Calu3 (cell line): ENCODE measurements at places on chromosomes 16 and 17. TPM values are rescaled to one million over a fixed set of nuclear protein-coding genes. Genes with fewer than 3 reads are reported as not detected.

GRCh38 chr16:46583036-46583435, 38.1 kb downstream of the SHCBP1 start:
- DNase-seq = no peak

- no peak for DNase-seq
These were observed 2.5 kb upstream of the IGSF6 start for GRCh38 chr16:21654881-21655280.

DNA sequence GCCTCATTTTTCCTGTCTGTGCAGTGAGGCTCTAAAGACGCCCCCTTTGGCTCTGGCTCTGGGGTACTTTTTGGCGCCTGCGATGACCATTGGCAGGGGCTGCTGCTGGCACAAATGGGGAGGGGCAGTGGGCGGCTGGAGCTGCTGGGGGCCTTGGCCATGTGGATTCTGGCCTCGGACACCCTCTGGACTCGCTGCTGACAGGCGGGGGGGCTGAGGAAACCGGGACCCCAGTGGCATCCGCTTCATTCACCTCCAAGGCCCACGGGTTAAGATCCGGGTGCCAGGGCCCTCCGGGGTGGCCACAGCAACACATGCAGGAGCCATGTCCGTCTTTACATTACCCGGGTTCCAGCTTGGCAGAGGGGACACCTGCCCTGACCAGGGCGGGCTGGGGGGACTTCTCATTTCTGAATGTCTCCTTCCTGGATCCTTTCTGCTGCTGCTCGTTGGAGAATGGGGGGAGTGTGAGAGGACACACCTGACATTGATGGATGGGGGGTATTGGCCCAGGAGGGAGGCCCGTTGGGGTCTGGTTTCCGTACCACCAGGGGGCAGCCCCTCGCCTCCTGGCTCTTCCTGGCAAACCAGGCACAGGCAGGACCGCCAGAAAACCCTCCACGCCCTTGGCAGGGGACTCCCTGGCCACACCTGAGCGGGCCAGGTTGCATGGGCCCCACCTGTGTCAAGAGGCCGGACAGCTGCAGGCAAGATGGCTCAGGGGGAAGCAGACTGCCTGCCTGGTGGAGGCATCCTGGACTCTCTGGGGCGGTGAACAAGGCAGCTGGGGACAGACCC, 21.8 kb downstream of the GSE1 start:
- peak; percentile 21 for DNase-seq

The HBA2 gene
- total RNA-seq = not detected in 2 replicates

DNA sequence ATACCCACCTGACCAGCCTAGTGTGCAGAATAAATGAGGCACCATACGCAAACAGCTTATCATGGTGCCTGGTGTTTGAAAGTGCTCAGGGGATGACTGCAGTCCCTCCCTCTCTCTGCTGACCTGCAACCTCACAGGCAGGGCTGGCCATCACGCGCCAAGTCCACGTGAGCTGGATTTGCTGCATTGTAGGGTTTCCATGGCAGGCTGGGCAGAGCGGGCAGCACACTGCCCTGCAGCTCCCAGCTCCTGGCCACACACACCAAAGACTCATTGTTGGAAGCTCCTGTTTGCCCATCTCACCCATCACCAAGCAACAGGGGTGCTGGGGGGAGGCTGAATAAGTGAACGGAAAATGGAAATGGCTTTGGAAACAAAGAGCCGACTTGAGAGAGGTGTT, 81.8 kb downstream of the IRX3 start:
- no peak for DNase-seq

The TUBD1 gene
- 5.0 and 12.6 TPM in 2 replicates for total RNA-seq

The PPL gene
- 75.0 and 104 TPM in 2 replicates for total RNA-seq

DNA sequence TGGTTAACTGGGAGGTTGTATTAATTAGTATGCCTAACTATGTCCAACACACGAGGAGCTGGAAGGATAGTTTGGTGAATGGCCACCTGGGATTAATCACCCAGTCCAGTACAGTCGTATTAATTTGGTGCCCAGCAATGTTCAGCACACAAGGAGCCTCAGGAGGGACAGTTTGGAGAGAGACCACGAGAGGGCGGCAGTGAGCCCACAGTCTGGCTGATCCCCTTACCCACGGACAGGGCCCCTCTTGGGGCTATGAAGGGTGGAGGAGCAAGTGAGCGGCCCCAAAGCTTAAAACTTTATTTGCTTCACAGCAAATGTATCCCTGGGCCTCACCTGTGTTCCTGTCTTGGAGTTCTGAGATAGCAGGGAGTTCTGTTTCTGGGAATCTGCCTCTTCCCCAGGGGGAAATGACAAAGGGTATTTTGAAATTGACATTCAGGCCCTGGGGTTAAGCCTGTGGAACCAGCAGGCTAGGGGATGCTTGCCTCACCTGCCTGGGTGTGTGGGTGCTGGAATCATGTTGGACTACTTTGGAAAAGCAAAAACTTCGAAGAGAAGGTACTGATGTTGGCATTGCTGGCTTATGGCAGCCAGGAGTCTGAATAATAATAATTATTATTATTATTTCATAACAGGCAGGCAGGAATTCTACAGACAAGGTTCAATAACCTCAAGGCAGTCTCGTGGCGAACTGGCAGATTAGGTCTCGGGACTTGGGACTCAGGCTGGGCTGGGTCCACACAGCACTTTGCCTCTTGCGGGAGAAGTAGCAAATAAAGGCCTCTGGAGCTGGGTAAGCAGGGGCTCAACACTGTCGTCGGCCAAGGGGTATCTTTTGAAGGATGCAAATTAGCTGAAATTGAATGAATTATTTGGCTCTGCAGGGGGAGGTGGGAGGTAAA, 227.6 kb upstream of the ASIC2 start:
- peak; percentile 63 for DNase-seq
